GM12878 (cell line): ENCODE measurements at places on chromosomes 6 and 20. TPM values are rescaled to one million over a fixed set of nuclear protein-coding genes. Genes with fewer than 3 reads are reported as not detected.

DNA sequence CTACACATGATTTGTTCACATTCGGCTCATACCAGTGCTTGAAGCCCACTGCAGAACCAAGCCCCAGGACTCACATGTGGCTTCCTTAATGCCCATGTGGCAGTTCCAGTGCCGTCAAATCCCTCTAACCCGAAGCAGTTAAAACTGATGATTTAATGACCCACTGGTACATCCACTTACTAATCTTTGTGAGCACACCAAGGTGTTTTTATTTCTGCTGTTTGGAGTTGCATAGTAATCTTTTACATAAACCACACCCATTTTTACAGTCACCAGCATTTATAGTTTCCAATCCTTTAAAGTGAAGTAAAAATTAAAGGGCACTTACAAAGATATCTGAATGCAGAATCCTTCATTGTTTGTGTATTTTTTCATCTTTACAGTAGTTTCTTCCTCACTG is 232.0 kb downstream of the ANKRD60 start:
- no peak for DNase-seq

DNA sequence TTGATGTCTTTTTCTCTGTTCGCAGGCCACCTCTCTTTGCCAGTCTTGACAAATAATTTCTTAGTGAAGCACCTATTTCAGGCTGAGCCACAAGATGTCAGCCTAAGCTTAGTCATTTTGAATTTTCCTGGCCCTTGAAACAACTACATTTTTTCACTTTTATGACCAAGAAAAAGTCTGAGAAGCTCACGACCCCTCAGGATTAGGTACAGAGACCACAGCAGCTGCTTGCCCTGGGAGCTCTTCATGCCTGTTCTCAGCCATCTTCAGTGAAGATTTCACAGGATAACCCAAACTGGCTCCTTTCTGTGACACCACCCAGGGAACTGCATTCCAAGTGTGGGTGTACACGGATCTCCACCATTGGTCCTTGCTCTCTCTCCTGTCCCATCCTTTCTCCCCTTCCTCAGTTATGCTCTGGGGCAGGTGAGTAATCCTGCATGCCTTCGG is 38.4 kb upstream of the SPTLC3 start:
- DNase-seq: no peak

DNA sequence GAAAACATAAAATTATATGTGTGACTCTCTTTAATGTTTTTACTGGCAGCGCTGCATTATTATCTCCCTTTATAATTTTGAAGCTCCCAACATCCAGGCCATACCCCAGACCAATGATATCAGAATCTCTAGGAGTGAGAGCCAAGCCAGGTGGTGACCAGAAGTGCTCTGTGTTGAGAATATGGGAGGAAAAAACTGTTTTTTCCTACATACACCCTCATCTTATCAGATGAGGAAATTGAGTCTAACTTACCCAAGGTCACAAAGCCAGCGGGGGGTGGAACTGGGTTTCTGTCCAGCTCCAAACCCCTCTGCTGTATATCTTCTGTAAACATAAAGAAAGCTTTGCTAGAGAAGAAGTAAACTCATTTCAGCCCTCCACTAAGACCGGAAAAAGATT is 42.5 kb downstream of the LY86 start:
- no peak for DNase-seq

GRCh38 chr6:105211831-105212230 is 32.0 kb upstream of the POPDC3 start:
- no peak for DNase-seq

DNA sequence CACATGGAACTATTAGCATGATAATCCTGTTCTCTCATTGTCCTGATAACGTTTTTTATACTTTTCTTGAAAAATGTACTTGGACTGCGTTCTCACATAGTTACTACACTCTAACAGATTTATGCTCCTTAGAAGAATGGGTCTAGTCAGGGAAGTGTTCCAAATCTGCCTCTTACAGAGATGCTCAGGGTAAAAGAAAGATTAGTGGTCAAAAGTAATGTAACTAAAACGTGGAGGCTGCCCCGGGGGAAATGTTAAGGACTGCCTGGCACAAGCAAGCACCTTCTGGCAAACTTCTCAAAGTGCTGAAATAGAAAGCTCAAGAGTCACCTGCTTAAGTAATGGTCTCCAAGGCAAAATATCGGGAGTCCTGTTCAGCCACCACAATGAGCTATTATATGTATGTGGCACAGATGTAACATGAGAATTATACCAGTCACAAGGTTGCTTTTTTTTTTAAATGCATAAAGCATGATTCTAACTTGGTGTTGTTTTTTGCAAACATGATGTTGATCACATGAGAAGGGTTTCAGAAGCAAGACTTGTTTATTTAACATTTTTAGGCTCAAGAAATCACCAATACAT is 244.5 kb upstream of the JARID2 start:
- no peak for DNase-seq

DNA sequence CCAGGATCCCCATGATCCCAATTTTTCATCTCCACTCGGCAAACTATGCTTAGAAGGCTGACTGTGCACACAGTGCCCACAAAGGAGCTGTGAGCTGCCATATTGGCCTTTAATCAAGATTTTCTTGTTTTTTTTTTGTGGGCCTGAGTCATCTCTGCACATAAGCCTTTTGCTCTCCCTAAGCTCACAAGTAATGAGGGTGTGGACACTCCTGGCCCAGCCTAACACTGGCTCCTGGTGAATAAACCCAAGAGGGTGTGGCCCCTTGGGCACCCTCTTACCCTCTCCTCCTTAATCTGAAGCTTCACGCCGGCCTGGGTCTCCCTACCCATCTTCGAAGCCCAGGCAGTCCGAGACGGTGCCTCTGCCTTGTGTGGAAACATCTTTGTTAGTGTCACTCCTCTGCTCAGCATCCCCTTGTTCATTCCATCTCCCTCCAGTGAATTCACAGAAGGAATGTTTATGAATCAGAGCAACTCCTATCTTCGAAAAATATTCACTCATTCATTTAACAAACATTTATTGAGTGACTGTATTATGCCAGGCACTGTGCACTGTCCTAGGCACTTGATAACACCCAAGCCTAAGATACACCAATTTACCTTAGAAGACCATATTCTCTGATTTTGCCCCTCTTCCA is 22.2 kb upstream of the MRPS10 start:
- DNase-seq: no peak

GRCh38 chr6:36364669-36365479 is 22.6 kb downstream of the ETV7 start:
- DNase-seq: no peak

Gene NHLRC1
- 0.20 TPM in 1 of 2 replicates, not detected in the other for polyA plus RNA-seq

- DNase-seq: no peak
Observed at GRCh38 chr6:53724501-53724900, 58.9 kb upstream of the KLHL31 start.

DNA sequence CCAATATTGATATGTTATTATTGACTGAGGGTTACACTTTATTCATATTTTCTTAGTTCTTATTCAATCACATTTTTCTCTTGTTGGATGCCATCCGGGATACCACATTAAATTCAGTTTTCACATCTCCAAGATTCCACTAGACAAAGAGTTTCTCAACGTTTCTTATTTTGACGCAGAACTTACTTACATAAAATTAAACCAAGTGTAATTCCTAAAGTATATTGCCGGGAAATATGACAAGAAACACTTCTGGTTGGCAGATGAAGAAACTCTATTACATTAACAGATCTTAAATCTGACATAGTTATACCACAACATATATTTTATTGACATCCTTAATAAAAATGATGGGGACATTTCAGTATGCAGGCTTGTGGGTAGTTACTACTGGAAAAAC is 47.3 kb upstream of the THBS2 start:
- DNase-seq: no peak
